ENCODE measurements at places on chromosomes 6 and 20.

DNA sequence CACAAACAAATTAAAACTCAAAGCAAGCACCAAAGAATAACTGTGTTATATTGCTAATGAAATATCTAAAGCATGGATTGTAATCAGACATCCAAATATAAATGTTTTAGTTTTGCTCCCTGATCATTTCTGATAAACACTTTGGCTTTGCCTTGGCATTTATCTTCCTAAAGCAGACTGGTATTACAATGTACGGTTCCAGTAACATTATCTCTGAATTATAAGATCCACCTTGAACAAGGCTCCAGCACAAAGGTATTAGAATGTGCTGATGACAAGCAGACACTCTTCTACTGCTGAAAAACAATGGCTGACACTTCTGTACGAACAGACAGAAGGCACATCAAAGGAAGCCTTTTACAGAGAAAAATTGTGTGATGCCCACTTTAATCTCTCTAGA lies 74.6 kb downstream of the INSM1 start:
- no peak for DNase-seq

- peak; percentile 59 for DNase-seq
Observed at GRCh38 chr20:33322456-33322855, 39.4 kb downstream of the BPIFB1 start.

- no peak for DNase-seq
Observed at GRCh38 chr6:118748311-118749062, 97.1 kb upstream of the CEP85L start.

DNA sequence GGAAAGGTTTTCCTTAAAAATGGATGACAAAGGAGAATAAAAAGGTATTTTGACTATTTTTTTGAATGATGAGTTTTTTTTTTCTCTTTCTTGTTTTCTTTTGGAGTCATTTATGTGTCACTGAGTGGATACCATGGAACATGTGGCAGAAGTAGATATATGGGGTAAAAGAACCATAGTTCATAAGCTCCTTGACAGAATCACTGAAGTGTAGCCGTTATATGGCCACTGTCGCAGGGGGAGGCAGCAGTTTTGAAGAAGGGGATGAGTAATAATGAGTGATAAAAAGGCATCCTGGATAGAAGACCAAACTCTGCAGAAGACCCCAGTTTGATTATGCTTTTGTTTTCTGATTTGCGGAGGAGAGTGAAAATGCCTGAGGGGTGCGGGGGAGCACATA lies 15.5 kb downstream of the PTPN1 start:
- DNase-seq = no peak

- DNase-seq = no peak
Observed at GRCh38 chr20:21246161-21246560, 57.0 kb upstream of the XRN2 start.

DNA sequence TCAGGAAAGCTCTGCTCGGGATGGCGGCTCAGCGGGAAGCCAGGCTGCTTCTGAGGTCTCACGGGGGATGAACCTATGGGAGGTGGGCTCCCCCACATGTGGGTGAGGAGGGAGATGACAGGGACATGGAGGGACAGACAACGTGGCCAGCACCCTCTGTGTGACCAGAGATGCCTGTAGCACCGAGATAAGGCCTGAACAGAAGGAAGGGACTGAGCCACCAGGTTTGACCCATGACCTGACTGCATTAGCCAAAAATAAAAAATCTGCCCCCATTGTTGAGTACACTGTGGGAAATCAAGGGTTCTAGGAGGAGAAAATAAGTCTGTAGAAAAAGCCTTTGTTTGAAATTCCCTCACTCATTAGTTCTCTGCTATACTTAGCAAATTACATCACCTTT lies 105.7 kb downstream of the RNASET2 start:
- no peak for DNase-seq

GRCh38 chr6:16752206-16752866 lies 8.9 kb downstream of the ATXN1 start:
- DNase-seq = peak; percentile 75

DNA sequence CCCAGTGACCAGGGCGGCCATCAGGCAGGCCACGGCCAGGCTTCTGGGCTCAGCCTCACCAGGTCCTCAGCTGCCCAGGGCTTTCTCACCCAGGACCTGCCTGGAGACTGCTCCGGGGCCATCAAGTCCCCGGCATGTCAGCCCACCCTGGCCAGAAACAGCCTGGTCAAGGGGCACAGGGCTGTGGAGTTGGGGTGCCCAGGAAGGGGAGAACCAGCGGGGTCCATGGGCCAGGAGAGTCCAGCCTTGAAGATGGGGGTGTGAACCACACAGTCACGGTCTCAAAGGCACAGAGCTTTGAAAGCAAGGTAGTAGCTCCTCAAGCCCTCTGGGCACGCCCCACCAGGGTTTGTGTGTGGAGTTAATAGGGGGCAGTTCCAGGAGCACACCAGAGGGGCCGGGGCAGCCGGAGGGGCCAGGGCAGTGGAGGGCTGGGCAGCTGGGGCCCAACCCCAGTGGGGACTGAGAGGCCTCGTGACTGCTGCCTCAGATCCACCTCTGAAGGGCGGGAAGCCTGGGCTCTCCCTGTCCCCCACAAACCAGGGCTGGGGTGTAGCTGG lies 48.0 kb upstream of the BHLHE23 start:
- no peak for DNase-seq

DNA sequence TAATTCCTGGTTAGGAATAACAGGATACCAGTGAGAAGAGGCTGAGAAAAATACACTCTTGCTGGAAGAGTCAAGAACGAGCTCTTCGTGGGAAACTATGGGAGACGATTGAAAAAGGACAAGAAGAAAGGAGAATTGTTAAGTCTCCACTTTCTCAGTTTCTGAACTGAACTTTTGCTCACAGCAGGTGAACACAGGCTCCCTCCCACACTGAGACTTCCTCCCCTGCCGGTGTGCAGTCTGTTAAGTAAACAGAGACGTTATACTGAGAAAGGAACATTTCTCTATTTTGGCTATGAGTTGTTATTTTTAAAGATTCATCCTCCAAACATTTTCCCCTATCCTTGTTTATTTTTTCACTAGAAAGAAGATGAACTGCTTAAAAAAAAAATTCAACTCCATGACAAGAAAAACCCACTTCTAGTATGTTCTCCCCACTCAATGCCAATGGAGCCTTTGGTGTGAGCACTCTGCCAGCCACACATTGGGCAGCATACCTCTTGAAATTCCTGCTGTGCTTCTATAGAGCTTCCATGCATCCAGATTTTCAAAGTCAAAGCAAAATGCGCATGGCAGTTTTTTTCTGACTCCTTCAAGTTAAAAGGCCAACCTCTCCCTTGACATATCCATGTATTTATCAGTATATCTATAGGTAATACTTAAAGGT lies 250.5 kb downstream of the ESR1 start:
- DNase-seq = no peak

DNA sequence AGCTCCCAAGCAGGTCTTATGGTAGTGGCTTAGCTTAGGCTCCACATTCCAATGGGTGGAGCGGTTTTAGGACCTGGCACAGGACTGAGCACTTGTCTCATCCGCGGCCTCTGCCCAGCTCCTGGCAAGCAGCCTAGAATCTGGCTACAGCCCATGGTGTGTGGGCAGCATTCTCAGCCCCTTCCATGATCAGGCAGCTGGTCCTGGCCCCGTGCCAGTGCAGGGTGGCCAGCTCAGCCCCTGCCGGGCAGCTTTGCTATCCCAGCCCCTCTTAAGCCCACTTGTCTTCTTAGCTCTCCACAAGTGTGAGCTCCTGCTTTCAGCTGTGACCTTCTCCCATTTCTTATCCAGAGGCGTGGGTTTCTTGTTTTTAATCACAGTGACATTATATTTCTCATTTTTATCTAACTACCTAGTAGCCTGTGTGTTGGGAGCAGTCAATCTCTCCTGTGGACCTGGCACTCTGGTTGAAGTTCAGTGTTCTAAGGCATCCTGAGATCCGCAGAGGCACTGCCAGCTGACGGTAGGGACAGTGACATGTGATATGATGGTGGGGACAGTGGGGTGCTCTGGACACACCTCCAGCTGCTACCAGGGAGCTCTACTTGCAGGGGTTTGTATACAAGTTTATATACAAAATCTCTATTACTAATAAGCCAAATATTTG lies 119.9 kb upstream of the PRND start:
- peak; percentile 59 for DNase-seq

DNA sequence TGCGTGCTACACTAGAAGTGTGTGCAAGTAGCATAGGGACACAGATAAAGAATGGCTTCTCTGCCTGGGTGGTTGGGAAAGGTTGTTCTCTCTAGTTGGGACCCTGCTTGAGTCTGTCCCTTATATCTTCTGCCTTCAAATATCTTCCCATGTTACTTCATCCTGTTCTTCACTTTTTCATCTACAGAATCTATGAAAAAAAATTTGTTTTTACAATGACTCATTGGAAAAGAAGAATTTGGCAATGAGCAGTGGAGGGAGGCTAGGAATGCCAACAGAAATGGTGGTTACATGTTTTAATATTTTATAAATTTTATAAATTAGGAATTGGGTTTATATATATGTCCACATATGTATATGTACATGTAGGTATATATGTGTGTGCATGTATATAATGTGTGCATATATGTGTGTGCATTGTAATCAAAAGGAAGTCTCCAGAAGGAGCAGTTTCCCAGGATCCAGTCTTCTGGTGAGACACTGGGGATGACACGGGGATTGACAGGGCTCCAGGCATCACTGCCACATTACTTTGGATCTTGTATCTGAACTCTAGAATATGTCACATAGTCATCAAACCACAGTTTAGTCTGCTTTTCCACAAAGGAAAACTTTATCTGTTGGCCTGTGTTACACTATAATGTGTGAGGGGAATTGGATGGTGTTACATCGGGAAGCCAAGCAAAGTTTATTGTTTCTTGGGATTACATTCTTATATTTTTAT lies 75.3 kb upstream of the RIPOR2 start:
- DNase-seq = no peak

DNA sequence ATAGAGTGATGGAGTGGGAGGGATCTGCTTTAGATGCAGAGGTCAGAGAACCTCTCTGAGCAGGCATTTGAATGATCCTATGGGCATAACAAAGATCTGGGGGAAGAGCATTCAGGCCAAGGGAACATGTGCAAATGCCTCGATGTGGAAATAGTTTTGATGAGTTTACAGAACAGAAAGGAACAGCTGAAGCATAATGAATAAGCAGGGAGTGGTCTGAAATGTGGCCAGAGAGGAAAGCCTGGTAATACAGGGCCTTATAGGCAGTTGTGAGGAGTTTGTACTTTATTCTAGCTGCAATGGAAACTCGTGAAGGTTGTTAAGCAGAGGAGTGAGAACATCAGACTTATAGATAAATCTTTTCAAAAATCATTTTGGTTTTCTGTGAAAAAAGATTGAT lies 33.0 kb upstream of the ME1 start:
- DNase-seq = no peak

- DNase-seq = no peak
Observed at GRCh38 chr6:23145781-23146180, 576.4 kb downstream of the HDGFL1 start.

DNA sequence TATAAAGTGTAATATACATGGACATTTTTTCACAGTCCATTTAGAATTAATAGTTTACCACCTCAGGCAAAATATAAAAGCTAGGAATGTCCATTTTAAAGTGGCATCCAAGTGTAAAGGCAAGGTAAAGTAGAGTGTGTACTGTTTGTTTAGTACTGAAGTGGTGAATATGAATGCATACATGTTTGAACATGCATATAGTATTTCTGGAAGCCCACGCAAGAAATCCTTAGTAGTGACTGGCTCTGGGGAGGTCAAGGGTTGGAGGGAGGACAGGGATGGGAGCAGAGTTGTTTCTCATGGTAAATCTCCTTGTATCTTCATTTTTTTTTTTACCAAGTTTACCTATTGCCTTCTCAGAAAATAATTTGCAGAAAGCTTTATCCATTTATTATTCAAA lies 129.2 kb downstream of the UNC5CL start:
- no peak for DNase-seq

- no peak for DNase-seq
Observed at GRCh38 chr6:156280065-156280464, 497.1 kb upstream of the ARID1B start.

DNA sequence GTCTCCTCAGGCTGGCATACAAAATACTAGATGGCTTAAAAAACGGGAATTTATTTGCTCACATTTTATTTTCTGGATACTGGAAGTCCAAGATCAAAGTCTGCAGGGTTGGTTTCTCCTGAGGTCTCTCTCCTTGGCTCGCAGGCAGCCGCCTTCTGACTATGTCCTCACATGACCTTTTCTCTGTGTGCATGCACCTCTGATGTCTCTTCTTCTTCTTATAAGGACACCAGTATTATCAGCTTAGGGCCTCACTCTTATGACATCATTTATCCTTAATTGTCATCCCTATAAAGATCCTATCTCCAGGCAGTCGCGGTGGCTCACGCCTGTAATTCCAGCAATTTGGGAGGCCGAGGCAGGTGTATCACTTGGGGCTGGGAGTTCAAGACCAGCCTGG lies 9.3 kb upstream of the TRIM27 start:
- no peak for DNase-seq

DNA sequence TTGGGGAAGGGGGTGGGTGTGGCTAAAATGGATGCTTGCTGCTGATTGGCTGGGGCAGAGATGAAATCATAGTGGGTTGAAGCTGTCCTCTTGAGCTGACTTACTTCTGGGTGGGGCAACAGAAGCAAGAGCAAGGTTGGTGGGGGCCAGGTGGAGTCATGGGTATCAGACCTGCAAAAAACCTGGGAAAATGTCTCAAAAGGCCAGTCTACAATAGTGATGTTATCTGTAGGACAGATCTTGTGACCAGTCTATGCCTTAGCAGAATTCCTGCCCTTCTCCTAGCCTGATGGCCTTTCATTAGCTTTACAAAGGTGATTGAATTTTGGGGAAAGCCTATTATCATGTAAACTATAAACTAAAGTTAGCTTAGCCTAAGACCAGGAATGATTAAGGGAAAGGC lies 945.7 kb downstream of the KIF16B start:
- DNase-seq = no peak

DNA sequence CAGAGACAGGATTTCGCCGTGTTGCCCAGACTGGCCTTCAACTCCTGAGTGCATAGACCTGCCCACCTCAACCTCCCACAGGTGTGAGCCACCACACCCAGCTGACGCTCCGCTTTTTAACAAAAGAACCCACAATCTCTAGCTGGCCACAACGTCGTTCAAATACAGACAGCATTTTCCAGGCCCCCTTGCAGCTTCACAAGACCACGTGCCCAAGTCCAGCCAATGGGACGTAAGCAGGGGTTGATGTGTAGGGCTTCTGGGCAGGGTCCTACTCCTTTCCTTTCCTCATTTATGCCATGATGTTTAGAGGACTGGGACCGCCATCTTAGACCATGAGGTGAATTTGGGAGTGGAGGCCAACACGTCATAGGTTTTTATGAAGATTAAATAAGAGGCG lies 81.0 kb downstream of the TFAP2C start:
- no peak for DNase-seq

GRCh38 chr20:35311822-35312221 lies 19.6 kb upstream of the FAM83C start:
- peak; percentile 77 for DNase-seq

GRCh38 chr20:53865901-53866793 lies 204.2 kb downstream of the BCAS1 start:
- DNase-seq = peak; percentile 31

GRCh38 chr6:131117878-131118277 lies 17.4 kb upstream of the AKAP7 start:
- DNase-seq = no peak

GRCh38 chr6:63553900-63554299 lies 18.4 kb upstream of the LOC128125822 start:
- no peak for DNase-seq

- DNase-seq = no peak
Observed at GRCh38 chr20:53291548-53291947, 302.1 kb downstream of the ZNF217 start.

Measured in SW480 (cell line).